Transverse colon (tissue), 4 donors: ENCODE measurements at places on chromosomes 5 and 9.

GRCh38 chr5:157745041-157745456 lies 1.5 kb downstream of the LSM11 start:
- no peak for DNase-seq

- DNase-seq, result no peak
These were observed 95.9 kb upstream of the COL5A1 start for GRCh38 chr9:134545543-134546245.

GRCh38 chr5:36662291-36662851 lies 56.0 kb downstream of the SLC1A3 start:
- DNase-seq, result no peak

DNA sequence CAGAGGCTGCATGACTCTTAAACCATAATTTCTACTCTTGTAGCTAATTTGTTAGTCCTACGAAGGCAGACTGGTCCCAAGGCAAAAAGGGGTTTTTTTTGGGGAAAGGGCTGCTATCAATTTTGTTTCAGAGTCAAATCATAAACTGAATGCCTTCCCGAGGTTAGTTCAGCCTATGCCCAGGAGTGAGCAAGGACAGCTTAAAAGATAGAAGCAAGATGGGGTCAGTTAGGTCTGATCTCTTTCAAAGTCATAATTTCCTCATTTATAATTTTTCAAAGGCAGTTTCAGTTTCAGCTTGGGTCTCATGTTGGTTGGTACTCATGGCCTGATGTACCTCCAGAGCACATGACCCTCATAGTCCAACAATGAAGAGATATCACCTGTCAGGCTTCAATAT lies 7.9 kb upstream of the RXFP3 start:
- DNase-seq, result no peak

DNA sequence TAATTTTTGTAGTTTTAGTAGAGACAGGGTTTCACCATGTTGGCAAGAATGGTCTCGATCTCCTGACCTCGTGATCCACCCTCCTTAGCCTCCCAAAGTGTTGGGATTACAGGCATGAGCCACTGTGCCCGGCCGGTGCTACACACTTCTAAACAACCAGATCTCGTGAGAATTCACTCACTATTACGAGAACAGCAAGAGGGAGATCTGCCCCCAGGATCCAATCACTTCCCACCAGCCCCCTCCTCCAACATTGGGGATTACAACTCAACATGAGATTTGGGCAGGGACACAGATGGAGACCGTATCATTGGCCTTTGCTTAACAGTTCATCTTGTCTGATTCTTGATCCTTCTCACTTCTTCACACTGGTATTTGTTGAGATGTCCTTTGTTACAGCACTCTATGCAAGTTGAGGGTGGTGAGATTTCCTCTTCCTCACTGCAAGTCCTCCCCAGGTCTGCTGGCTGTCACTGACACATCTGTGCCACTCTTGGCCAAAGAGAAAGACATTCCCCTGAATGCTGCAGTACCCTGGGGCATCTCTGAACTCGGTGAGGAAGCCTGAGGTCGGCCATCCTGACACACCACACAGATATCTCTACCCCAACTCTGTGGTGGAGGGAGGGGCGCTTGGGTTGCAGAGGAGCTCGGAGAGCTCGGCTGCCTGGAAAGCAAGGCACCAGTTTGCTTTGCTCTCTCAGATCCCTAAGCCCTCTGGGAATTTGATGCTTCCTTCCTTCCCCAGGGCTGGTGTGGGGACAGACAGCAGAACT lies 4.2 kb upstream of the SUB1 start:
- no peak for DNase-seq

DNA sequence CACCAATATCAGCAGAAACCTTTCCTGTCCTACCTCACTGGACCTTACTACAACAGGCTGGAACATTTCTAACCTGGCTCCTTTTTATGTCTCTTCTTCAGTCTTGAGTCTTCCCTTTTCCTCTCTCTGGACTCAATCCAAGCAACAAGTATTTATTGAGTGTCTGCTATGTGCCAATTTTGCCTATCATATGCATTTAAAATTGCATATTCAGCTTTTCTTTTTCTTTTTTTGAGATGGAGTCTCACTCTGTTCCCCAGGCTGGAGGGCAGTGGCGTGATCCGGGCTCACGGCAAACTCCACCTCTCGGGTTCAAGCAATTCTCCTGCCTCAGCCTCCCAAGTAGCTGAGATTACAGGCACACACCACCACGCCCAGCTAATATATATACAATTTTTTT lies 65.8 kb downstream of the MEIKIN start:
- DNase-seq, result no peak

GRCh38 chr5:106135473-106135872 lies 1535.3 kb downstream of the EFNA5 start:
- no peak for DNase-seq

DNA sequence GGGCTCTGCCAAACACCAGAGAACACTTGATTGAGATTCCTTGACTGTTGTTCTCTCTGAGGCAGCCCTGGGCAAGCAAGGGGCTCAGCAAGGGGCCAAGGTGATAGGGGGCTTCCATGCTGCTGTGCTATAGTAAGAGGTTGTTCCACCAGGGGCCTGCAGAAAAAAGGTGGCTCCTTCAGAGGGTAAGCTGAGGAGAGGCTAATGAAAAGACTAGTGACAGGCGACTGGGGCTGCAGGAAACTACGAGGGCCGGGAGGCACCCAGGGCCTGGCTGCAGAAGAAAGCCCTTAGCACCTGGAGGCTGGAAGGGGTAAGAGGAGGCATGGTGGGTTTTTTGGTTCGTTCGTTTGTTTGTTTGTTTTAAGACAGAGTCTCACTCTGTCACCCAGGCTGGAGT lies 88.0 kb upstream of the CTNNA1 start:
- no peak for DNase-seq

- DNase-seq, result no peak
These were observed 282.4 kb upstream of the KLF9 start for GRCh38 chr9:70696694-70697335.

DNA sequence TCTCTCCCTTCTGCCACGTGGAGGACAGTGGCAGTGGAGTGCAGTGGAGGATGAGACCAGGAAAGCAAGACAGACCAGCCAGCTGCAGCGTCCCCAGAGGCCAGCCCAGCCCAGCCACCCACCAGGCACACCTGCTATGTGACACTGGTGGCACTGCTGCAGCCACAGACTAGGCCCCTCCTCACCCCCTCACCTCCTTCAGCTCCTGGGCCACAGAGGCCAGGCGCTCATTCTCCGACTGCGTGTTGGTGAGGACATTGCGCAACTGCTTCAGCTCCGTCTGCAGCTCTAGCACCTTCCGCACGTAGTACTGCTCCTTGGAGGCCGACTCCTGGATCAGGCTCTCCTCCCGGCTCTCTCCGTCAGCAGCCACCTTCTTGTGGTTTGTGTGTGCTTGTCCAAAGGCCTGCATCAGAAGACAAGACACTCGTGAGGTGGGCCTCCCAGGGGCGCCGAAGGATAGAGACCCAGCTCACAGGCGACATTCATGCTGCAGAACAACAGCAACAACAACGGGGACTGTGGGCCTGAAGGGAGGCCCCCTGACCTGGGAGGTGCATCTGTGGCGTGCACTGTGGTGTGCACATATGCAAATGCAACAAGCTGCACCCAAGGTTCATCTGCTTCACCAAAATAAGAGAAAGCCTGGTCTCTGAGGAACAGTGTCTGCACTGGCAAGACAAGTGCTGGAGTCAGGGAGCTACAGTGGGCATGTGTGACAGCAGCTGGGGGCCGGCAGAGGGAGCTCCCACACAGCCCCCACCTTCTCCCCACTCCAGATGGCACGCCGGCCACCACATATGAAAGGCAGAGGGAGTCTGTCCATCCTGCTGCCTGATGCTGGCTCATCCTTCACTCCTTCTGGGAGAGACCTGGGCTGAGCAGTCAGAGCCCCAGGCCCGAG lies 35.5 kb downstream of the BICD2 start:
- peak; percentile 52 for DNase-seq

GRCh38 chr9:16138561-16139491 lies 586.0 kb downstream of the CCDC171 start:
- no peak for DNase-seq

DNA sequence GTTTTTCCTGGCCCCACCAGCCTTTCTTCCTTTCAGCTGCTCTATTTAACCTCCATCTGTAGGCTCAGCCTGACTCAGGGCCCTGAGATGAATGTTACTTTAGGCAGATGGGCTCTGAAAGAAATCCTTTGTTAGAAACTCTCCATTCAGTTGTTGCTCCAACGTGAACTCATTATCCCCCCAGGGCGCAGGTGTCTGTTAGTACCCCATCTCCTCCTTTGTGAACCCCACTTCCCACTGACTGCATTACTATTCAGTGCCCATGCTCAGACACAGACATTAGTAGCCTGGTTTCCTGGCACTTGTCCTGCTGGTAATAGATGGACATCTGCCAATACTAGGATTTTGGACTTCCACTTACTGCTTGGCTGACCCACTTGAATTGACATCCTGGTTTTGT lies 1271.6 kb downstream of the PTPRD start:
- DNase-seq, result no peak

- DNase-seq, result no peak
These were observed 7.7 kb upstream of the RPL26L1 start for GRCh38 chr5:172951371-172952033.

DNA sequence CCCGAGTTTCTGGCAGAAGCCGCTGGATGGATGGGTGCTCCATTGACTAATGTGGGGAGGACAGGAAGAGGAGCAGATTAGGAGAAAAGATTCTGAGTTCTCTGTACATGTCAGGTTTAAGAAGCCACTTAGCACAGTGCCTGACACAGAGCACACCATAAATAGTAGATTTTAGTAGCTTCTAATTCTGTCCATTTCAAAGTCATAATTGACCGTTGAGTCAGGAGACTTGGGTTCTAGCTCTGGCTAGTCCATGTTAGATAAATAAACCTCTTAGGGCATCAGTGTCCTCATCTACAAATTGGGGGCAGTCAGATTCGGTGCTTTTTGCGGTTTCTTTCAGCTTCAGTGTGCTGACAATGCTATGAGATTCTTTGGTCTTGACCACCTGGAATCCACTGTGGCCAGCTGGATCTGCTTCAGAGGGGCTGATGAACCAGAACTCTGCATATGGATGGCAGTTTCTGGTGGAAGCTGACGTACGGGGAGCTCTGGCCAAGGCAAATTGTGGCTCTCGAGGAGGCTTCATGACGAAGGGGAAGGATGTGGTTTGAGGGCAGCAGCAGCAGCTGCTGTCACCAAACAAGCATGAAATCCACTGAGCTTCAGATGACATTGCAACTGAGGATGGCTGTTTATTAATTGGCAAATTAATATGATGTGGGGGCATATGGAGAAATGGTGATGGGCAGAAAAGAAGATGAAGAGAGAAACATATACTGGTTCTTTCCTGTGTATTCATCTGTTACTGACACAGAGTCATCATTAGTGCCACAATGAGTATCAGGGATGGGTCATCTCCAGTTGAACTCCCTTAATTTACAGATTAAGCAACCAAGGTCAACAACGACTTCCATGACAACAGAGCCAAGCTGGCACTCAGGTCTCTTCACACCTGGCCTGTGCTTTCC lies 134.4 kb downstream of the AOPEP start:
- peak; percentile 59 for DNase-seq

DNA sequence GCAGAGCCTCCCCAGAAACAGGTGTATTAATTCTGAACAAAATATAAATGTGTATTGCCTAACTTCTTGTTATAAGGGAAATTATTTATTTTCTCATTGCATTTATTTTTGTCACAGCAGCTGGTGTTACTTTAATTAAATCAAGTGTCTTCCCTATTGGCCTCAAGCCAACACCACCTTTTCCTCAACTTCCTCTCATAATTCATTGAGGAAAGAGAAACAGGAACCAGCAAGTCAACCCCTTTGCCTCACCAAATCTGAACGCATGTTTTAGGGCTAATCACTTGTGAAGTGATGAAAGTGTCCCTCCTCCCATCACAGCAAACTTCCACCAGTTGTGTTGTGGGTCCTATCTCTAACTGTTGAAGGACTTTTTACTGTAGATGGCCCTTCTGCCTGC lies 73.1 kb downstream of the DIRAS2 start:
- DNase-seq, result no peak

GRCh38 chr9:36839131-36839885 lies 194.8 kb downstream of the PAX5 start:
- no peak for DNase-seq

DNA sequence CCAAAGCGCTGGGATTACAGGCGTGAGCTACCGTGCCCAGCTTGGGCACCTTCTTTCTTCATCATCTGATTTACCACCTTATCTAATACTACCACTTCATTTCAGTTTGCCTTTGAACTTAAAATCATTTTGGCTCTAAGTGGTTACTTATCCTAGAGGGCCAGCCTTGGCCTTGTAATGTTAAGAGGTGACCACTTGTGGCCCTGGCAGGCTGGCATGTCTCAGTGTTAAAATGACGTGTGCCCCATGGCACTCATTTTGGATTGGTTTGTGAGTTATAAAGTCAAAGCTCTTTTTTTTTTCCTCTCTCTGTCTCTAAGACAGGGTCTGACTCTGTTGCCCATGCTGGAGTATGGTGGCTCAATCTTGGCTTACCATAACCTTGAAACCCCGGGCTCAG lies 17.8 kb downstream of the HABP4 start:
- no peak for DNase-seq
